ENCODE measurements at places on chromosomes 1 and 21.

- DNase-seq, result no peak
These were observed 13.5 kb upstream of the TNFRSF1B start for GRCh38 chr1:12153181-12153785.

DNA sequence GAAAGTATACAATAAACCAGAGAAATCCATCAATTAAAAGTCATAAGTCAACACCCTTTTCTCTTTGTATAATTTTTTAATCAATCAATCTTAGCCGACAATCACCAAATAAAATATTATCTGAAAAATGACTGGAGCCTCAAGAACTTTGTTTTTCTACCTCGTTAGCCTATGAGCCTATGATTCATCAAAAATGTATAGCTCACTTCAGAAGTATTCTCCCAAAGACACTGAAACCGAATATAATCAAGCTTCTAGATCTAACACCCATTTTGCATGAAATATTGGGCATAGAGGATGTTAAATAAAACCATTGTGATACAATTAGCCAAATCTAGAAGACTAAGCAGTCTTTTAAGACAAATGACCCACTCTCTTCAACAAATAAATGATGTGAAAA is 17.8 kb upstream of the RSBN1 start:
- no peak for DNase-seq

GRCh38 chr1:216822480-216822879 is 99.3 kb upstream of the ESRRG start:
- DNase-seq, result no peak

DNA sequence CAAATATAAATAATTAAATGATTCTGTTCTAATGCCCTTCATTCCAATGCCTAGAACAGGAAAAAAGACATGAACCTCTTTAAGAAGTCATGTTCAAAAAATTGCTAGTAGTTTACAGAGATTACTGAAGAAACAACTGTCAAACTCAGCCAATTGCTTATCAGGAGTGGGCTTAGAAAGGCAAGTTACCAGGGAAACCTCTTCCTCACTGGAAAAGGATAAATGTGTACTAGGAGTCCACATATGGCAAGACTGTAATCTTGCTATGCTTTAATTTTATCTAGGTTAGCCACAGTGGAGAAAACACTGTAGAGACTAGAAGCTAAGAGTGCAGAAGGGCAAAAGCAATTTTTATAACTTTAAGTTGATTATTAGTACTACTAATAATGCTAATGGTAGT is 42.1 kb upstream of the DEPDC1 start:
- no peak for DNase-seq

DNA sequence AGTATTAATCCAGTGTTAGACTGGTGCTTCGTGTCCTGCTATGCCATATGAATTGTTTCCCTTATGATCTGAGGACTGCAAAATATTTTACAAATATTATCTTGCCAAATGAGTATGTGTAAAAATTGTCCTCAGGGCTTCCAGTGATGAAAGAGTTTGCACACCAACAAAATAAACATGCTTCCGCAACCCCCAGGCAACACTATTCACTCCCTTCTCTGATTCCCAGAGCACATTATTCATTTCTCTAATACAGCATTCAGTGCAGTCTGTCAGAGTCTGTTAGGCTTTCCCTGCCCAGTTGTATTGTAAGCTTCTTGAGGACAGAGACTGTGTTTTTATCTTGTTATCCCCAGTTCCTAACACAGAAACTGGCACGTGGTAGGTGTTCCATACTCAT is 409.9 kb upstream of the C1orf87 start:
- no peak for DNase-seq

GRCh38 chr21:31394309-31394708 is 50.2 kb upstream of the TIAM1 start:
- DNase-seq, result no peak

DNA sequence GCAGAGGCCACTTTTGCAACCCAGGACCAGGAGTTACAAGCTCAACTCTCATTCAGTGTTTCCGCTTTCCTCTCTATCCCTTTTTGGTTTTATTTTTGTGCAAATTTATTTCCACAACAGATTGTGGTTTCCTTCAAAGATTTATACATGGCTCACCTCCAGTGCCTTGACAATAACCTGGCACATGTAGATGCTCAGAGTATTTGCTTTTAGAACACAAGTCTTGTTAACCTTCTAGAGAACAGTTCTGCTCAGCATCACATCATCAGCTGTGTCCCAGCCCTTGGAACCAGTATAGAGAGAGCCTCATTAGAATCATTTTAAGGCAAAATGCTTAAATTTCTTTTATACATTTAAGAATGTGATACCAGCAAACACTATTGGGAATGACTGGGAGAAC is 133.7 kb downstream of the TENT5C start:
- no peak for DNase-seq

GRCh38 chr1:46535063-46535462 is 16.4 kb downstream of the KNCN start:
- no peak for DNase-seq

DNA sequence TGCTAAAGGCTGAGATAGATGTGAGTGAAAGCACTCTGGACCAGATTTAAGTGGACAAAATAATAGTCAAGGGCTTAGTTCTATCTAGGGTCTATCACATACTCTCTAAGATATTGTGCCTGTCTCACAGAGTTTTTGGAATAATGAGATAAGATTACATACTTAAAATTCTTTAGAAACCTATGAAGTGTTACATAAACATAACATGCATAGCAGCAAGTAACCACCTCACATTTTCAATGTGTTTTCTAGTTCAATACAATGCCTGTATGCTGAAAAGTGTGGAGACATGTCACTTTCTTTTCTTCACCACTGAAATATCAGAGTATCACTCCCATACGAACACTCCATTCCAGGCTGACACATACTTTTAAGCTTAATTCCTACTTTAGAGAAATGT is 16.2 kb downstream of the SDCCAG8 start:
- DNase-seq, result no peak

- no peak for DNase-seq
These were observed 163.7 kb upstream of the EDN2 start for GRCh38 chr1:41648230-41648629.

DNA sequence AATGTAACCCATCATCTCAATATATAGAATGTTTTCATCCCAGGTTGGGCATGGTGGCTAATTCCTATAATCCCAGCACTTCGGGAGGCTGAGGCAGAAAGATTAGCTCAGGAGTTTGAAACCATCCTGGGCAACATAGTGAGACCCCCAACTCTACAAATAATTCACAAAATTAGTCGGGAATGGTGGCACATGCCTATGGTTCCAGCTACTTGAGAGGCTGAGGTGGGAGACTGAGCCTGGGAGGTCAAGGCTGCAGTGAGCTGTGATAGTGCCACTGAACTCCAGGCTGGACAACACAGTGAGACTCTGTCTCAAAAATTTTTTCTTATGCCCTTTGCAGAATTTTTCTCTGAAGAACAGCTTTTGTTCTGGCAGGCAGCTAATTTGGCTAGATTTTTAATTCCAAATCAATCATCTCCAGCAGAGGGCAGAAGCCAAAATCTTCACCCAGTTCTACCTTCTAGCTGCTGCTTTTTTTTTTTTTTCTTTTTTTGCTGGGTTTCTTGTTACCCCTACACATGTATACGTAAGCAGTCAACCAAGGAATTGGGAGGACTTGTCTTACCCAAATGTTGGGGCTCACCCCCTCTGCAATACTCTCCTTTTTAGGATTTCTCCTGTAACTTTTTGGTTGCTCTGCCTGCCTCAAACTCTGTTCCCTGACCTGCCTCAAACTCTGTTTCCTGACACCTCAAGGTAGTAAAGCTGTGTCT is 2.7 kb upstream of the RAD54L start:
- DNase-seq, result no peak

DNA sequence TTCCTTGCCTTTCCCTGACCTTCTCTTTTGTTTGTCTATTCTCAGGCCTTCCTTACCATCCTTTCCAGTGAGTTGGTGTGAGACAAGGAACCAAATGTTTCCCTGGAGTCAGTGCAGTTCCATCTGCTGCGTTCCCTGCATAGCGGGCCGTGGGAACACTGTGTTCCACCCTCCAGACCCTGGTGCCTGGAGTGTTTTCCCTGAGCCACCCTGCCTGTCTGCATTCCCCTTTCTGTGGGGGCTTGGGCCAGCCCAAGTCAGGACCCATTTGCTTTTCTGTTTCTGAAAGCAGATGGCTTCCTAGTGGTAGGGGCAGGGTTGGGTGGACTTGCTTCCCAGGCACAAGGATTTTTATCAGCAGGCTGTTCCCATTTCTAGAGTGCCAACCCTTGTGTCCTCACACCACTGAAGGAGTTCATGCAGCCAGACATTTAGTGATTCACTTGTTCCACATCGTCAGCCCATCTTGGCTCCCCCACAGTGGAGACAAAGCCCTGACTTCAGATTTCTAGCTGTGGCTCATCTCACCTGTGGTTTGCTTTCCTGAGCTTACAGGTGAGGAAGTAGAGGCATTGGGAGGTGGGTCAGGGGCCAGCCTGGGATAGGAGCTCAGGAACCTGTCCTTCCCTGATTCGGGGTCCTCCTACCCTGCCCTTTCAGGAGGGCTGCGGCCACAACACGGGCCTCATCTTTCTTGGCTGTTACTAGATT is 14.1 kb upstream of the MYOG start:
- DNase-seq, result no peak

DNA sequence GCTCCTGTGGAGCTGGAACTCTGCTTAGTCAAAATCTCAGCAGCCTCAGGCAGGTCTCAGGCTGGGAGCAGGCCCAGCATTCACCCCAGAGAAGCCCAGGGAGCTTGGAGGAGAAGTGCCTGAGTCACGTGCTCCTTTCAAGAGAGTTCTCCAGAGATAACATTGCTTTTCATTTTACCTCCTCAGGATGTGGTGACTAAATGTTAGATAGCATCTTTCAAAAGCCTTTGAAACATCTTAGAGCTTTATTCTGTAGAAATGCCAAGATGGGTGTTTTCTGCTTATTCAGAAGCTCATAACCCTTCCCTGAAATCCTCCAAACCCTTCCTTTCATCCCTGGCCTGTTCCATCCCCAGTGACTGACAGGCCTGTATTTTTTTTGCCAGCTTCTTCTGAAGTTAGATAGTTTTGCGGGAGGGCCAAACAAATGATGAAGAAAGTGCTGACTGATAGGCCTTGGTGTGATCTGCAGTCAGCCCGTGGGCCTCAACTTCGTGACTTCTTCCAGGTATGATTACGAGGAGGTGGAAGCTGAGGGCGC is 58.0 kb downstream of the PGM1 start:
- no peak for DNase-seq

- no peak for DNase-seq
These were observed 13.2 kb downstream of the S100A7A start for GRCh38 chr1:153429266-153430165.

DNA sequence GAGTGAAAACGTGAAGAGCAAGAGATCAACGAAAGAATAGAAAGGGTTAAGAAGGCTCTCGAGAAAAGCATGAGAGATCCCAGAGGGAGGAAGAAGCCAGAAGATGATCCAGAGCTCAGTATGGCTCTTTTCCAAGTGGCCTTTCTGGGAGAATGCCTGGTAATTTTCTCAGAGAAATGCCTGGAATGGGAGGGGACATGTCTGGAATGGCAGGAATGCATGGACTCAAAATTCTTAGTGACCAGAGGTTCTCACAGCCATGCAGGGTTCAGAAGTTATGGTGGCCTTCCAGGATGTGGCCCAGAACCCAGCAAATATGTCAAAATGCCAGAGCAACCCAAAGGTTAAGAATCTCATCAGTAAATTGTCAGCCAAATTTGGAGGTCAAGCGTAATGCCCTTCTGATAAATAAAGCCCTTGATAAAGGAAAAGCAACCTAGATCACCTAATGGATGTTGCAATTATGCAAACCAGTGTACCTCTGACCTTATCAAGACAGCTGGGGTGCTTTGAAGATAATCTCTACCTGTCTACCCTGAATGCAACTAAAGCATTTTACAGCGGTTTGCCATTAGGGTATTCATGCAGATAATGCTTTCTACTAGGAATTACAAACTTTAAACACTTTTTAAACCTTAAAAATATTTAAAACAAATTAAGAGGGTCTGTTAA is 53.1 kb downstream of the NBPF6 start:
- no peak for DNase-seq

- no peak for DNase-seq
These were observed 35.2 kb downstream of the TGFB2 start for GRCh38 chr1:218380125-218380977.

DNA sequence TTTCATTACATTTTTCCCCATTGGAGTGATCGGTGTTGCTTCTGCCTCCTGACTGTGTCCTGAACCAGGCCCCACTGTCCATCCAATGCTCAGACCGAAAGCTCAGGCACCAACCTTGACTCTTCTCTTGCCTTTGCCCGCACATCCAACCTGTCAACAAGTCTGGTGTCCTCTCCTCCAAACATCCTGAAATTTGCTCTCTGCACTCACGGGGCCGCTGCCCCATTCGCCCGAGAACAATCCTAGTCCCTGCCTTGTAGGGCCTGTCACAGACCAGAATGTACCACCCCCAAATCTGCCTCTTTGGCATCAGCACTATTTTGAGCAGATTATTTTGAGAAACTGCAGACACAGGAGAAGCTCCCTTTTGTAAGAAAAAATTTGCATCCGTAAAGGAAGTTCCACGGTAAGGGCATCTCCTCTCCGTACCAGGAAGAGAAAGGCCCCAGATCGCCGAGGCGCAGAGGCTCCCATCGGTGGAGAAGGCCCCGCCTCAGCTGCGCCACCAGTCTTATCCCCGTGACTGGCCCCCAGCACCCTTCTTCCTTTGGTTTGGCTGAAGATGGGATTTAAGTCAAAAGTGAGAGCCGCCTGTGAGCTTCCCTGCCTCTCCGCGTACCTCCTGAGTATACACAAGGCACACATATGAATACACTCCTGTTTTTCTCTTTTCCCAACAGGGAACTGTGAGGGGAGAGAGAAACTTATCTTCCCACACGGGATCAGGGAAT is 7.1 kb downstream of the MORN1 start:
- no peak for DNase-seq

Data from stimulated activated CD8-positive, alpha-beta memory T cell treated with anti-CD3 and anti-CD28 coated beads, Interleukin-2, amount 100 ng/mL, for 48 hours (primary cell).